ENCODE measurements at places on chromosomes 2 and 18.

GRCh38 chr18:59001721-59002120 is 137.0 kb downstream of the ZNF532 start:
- no peak for DNase-seq

DNA sequence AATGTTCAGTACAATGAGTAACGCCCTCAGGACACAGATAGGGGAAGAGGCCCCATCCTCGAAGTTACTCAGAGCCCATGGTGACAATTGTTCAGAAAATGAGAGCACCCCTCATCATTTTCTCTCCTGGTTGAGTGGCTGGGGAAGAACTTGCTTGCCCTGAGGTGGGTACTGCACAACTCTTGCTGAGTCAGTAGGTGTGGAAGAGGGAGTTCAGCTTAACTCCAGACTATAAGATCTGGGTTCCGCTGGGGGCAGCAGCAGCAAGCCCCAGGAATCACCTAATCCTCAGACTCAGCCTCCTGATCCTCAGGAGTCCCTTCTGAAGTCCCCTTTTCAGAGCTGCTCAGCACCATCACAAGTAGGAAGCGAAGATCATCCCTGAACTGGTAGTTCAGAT is 123.7 kb downstream of the PIEZO2 start:
- DNase-seq: no peak

GRCh38 chr2:163878718-163879117 is 142.9 kb upstream of the FIGN start:
- DNase-seq: no peak

- DNase-seq: no peak
These were observed 100.3 kb downstream of the MBP start for GRCh38 chr18:77032181-77032701.

- DNase-seq: no peak
These were observed 54.2 kb downstream of the KCNG2 start for GRCh38 chr18:79851950-79852349.

DNA sequence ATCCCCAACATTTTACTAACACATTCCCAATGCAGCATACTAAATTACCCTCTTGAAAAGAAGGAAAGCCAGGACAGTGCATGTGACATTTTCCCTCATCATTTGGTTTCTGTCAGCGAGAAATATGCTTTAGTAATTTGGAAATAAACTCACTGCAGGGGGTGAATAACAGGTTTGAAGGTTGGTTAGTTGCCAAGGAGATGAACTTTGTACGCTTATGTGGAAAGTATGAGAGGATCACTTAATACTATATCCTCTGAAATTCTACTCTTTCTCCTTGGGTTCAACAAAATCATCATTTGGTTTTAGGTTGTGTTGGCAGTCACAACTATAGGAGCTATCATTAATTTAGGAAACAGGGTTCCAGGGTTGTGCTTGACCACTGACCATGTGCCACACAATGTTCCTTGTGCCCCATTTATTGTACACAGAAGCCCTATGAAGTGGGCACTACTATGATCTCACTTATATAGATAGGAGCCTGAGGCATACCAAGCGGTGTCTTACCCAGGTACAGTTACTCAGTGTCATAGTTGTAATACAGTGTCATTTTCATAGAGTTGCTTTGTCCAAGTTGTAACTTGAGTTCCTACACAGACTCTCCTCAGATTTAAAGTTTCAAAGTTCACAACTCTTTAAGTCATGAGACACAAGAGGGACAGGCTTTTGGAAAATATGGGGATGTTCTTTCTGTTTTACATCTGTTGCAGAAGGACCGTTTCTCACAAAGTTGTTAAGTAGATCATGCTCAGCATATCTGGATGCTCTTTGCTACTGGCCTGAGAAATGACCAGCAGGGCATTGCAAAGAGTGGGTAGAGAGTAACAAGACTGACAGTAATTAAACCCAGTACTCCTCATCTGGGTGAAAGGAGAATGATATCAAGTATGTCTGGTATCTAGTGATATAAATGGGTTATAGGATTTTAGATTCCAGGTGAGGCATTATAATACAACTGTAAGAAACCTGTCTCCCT is 91.8 kb downstream of the MAP4K4 start:
- DNase-seq: no peak

GRCh38 chr2:189131991-189132390 is 47.6 kb downstream of the COL5A2 start:
- DNase-seq: no peak

DNA sequence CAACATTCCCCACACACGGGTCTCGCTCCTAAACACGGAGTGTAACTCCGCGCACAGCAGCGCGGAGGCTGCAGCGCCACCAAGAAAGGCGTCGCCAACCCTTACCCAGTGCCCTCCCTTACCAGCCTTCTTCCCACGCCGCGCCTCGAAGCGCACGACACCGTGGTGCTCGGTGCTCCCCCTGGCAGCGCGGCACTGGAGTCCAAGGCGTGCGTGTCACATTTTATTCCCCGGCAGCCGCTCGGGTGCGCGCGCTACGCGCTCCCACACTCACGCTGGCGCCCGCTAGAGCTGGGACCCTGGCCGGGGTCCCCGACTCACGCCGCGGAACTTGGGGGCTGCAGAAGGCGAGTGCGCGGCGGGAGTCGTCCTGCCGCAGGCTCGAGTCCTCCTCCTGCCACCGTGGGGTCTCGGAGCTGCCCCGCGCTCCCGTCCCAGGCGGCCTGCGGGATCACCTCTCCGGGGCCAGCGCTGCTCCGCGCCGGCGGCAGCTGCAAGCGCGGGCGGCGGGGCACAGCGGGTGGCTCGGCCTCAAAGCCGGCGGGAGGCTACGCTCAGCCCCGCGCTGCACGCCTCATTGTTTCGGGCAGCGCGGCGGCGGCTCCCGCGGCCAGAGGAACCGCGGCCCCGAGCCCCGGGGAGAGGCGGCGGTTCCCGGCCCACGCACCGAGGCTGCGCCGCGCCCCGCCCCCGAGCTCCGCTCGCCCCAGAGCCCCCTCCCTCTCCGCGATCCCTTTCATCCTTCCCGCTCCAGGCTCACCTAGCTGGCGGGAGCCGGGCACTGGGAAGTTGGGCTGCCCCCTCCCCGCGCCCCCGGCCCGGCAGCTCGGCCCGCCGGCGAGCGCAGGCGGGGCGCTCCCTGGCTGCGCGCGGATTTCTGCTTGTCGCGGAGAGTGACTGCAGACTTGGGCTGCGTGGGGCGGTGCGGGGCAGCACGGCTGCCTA is at the start of gene ST6GAL2:
Gene ST6GAL2 (minus strand): TSS at position 197 of the 945 bp plus-strand sequence. CDS start 42,190 bp downstream, outside the sequence.
- peak; percentile 32 for DNase-seq

- DNase-seq: no peak
These were observed 303.9 kb downstream of the ETAA1 start for GRCh38 chr2:67701011-67701410.

GRCh38 chr2:102082571-102083392 is 59.8 kb upstream of the IL1R1 start:
- DNase-seq: no peak

- DNase-seq: no peak
These were observed 695.3 kb downstream of the SATB2 start for GRCh38 chr2:198762441-198762840.

GRCh38 chr2:179655627-179656026 is 205.8 kb downstream of the ZNF385B start:
- DNase-seq: no peak

GRCh38 chr2:23235292-23235691 is 149.7 kb upstream of the KLHL29 start:
- no peak for DNase-seq

GRCh38 chr18:6653880-6654279 is 75.6 kb upstream of the ARHGAP28 start:
- DNase-seq: no peak
